ENCODE measurements at places on chromosomes 5 and 9.

DNA sequence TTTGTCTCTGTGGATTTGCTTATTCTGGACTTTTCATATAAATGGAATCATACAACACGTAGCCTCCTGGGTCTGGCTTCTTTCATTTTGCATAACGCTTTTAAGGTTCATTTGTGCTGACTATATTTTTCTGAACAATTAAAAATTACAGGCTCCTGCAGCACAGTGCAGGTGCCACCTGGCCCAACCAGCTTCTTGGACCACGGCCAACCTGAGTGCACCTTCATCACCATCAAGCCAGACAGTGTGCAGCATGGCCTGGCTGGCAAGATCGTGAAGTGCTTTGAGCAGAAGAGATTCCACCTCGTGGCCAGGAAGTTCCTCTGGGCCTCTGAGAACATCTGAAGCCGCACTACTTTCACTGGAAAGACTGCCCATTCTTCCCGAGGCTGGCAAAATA is 53.5 kb upstream of the COL15A1 start:
- DNase-seq: no peak

GRCh38 chr9:12790883-12791282 is 16.1 kb downstream of the LURAP1L start:
- no peak for DNase-seq

DNA sequence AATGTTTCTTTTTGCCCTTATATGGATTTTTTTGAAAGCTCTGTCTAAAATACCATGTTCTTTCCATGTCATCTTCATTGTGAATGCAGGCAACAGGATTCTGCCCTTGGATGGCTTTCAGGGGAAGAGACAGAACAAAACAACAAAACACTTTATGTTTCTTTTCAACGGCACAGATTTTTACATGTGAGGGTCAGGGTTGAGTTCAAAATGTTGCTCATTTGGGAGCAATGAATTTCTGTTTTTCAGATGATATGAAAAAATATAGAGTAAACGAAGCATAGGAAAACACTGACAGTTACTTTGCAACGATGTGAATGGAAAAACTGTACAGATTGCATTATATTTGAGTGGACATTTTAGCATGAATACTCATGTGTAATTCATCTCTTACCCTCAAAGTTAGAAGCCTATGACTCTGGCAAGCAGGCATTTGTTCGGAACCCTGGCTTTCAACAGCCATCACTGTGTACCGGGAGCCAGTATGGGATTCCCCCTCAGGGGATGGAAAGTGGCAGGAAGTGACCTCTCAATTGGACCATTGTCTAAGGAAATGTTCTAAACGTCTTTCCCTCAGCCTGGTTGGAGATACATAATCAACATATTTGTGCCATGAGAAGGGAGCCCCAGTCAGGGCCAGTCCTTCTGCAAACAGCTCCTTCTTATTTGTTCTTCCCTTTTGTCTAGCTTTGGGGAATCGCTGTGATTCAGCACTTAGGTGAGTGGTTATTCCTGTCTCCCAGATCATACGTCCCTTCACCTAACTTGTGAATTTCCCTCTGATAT is 153.9 kb upstream of the MEF2C start:
- DNase-seq: no peak

GRCh38 chr5:73746608-73747007 is 120.6 kb downstream of the ARHGEF28 start:
- no peak for DNase-seq

DNA sequence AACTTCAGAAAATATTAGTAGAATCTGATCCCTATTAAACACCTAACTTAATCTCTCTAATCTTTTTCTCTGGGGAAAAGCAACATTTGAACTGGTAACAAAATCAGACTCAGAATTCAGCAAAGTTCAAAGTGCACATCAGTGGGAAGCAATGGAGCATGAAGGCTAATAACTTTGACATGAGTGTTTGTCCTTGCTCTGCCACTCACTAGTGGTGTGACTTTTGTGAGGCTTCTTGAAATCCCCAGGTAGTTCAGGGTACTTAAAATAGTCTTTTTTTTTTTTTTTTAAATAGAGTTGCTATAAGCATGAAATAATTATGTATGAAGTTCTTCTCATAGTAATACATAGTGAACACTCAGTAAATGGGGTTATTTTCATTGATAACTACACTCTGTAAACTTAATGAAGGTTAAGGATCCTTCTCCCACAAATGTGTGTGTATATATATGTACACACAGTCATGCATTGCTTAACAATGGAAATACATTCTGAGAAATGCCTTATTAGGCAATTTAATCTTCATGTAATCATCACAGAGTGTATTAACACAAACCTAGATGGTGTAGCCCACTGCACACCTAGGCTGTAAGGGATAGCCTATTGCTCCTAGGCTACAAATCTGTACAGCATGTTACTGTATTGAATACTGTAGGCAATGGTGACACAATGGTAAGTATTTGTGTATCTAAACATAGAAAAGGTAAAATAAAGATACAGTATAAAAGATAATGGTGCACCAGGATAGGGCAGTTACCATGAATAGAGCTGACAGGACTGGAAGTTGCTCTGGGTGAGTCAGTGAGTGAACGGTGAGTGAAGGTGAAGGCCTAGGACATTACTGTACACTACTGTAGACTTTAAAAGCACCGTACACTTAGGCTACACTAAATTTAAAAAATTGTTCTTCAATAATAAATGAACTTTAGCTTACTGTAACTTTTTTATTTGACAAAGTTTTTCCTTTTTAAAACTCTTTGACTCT is 73.3 kb upstream of the HMHB1 start:
- no peak for DNase-seq

DNA sequence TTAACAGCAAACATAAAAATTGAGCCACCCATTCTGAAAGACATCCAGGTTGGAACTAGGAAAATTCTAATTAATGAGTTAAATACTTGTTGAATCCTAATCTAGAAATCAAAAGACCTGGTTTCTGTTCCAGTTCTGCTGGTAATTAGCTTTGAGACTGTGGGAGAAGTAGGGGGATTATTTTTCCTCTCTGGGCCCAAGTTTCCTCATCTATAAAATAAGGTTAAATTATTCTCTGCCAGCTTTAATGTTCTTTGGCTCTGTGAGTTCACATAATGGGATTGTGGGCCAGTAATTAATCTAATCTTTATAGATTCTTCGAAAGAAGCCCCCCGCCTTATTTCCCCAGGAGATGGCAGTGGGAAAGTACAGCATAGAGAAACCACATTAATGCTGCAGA is 104.6 kb downstream of the ENC1 start:
- no peak for DNase-seq

GRCh38 chr5:157799578-157799977 is 56.1 kb downstream of the LSM11 start:
- no peak for DNase-seq

DNA sequence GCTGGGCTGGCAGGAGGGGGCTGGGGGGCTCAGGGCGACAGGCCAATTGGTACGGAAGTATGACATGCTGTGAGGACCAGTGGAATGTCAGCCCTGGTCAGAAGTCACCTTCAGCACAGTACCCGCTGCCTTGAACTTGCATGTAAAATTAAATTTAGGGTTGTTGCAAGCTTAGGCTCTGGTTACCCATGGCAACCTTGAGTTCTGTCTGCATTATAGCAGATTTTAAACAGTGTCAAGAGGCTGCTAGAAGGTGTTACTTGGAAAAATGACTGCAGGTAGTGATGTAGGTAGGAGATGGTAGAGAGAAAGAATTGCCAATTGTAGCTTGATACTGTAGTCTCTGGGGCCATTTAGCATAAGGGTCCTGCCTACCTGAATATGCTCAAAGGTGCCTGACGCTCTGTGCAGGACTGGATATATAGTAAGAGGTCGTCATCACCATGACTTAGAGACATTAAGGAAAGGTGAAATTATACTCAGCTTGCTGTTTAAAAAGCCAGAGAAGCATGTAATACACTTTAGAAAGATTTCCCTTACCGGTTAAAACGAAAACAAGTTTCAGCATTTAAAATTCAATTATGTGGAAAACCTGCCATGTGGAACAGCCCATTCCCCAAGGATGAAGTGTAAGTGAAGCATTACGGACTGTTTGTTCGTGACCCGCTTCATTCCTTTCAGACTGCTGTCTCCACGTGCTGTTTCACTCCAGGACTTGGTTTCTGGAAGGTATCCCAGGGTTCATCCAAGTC is 169.0 kb downstream of the PDZD2 start:
- DNase-seq: no peak

GRCh38 chr5:949815-950560 is 57.3 kb downstream of the TRIP13 start:
- DNase-seq: no peak

DNA sequence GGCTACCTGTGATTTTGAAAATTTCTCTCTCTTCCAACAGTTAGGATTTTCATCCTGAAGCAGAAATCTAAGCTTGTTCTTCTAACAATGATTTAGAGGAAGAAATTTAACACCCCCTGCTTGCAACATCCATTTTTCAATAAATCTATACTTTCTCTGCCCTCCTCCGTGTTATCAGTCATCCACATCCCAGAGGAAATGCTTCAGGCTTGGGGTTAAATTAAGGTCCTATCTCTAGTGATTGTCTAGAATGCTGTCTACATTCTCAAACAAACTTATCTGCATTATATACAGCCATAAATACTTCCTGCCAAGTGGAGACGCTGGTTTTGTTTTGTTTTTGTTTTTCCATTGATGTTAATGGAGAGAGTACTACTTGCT is 371.0 kb downstream of the CSNK1G3 start:
- no peak for DNase-seq

DNA sequence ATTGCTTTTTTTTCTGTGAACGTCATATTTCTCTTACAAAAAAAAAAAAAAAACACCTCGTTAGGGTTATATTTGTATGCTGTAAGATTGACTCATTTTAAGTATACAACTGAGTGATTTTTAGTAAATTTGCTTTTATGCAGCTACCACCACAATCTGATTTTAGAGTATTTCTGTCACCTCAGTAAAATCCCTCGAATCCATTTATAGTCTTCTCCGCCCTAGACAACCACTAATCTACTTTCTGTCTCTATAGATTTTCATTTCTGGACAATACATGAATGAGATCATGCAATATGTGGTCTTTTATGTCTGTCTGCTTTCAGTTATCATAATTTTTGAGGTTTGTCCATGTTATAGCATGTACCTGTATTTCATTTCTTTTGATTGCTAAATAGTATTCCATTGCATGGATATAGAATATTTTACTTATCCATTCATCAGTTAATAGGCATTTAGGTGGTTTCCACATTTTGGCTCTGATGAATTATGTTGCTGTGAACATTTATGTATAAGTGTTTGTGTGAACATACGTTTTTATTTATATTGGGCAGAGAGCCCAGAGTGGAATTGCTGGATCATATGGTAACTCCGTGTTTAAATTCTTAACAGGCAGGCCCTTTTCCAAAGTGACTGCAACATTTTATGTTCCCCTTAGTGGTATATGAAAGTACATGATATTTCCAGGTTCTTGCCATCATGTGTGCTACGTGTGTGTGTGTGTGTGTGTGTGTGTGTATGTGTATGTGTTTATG is 171.4 kb downstream of the SGCD start:
- DNase-seq: no peak

- no peak for DNase-seq
Observed at GRCh38 chr5:126972062-126972895, 58.1 kb downstream of the MARCHF3 start.

DNA sequence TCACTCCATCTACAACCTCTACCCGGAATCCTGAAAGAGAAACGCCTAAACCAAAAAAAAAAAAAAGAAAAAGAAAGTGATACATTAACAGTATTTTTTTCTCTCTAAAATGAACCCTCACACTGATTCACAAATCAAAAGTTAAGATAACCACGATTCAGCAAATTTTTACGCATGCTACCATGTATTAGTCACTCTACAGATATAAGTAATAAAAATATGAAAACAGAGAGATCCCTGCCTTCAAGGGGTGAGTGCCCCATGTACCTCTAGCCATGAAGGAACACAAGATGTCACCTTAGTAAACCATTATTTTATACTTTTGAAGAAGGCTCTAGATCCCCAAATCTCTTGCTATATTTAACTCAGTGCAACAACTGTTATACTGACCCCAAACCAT is 33.4 kb downstream of the CEMIP2 start:
- DNase-seq: no peak

DNA sequence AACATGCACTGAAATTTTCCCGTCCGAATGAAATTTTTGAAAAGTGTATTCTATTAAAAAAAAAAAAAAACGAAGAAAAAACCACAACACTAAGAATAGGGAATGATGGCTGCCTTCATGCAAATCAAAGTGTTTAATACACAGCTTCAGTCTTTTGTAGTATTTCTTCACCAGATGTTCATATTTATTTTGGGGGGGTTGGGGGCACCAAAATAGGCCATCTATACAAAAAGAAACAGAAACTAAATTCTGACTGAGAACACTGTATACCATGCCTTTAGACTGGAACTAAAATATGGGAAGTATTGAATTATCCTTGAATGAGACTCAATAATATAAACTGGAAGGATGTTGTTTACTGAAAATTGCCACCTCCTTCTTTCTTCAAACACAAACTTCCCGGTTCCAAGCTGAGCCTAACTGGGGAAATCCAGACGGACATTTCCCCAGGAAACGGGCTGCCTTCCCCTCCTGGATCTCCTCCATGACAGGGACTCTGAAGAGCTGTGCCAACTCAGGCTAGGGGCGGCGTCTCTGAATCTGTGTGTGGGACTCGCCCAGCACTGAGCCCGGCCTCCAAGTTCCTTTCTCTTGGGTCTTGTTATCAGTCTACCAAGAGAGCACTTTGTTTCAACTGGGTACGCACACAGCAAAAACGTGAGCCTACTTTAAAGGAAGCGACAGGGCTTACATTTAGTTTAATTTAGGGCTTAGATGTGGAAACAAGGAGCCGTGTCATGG is 511.3 kb upstream of the ADAMTS16 start:
- DNase-seq: no peak

- no peak for DNase-seq
Observed at GRCh38 chr5:72235725-72236124, 84.3 kb downstream of the MRPS27 start.

DNA sequence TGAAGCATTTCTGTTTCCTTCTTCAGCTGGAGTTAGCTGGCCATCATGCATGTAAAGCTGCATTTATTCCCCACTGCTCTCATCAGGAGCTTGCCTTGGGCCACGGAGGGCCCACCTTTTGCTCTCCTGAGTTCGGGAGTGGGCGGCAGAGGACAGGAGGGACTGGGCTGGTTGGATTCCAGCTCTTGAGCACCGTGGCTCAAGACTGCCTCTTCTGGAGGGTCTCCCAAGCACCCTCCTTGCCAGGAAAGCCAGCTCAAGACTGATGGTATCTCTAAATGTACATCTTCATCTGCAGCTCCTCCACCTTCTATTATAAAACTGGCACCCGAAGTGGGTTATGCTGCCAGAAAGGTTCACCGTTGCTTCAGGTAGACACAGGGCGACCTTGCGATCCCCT is 399.6 kb upstream of the IRX1 start:
- DNase-seq: no peak

DNA sequence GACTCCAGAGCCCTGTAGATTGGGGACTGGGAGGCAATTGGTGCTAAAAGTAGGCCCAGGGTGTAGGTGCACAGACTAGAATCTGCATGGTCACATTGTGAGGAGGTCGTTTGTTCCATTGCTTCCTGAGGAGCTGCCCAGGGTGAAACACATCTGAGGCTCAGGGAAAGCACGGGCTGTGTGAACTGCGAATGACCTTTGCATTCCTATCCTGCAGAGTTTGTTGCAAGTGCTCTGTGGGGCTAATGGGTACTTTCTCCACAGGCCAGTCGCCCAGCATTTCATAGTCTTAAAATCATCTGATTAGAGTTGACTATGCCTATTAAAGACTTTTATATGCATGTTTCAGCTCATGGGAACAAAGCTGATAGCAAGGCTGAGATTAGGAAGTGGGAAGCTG is 14.4 kb upstream of the SLC46A2 start:
- no peak for DNase-seq

GRCh38 chr5:67512758-67513157 is 316.2 kb upstream of the CD180 start:
- no peak for DNase-seq
